Psoas muscle (tissue), 8 donors: ENCODE measurements at places on chromosomes 2 and 18. TPM values are rescaled to one million over a fixed set of nuclear protein-coding genes. Genes with fewer than 3 reads are reported as not detected.

- DNase-seq, result no peak
These were observed 115.1 kb downstream of the KCNJ3 start for GRCh38 chr2:154813636-154814035.

GRCh38 chr2:208265371-208265800 lies 669 bp upstream of the PIKFYVE start:
- peak; percentile 56 for DNase-seq

- DNase-seq, result no peak
These were observed 13.3 kb downstream of the CELF4 start for GRCh38 chr18:37552286-37552685.

DNA sequence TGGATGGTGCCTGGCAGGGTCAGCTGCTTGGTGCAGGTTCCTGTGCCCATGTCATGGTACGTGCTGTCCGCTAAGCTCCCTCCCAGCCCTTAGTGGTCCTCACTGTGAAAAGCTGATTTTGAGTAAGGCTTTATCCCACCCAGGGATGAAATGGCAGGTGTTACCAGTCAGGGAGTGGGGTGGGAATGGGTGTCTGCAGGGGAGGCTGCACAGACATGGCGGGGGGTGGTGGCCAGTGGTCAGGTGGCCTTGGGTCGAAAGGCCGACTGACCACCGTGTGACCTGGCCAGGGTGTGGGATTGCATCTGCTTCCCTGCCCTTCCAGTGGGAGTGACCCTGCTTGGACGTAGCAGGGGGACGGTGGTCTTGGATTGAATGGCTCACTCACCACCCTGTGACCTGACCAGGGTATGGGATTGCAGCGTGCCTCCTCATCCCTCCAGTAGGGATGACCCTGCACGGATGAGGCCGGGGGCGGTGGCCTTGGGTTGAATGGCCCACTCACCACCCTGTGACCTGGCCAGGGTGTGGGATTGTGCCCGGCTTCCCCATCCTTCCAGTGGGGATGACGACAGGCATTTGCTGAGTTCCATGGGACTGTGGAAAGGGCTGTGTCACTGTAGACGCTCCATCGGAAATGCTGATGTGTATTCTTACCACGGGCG lies 29.8 kb downstream of the AGAP1 start:
- DNase-seq, result no peak

GRCh38 chr2:23791030-23791429 lies 135.9 kb downstream of the ATAD2B start:
- DNase-seq, result no peak

DNA sequence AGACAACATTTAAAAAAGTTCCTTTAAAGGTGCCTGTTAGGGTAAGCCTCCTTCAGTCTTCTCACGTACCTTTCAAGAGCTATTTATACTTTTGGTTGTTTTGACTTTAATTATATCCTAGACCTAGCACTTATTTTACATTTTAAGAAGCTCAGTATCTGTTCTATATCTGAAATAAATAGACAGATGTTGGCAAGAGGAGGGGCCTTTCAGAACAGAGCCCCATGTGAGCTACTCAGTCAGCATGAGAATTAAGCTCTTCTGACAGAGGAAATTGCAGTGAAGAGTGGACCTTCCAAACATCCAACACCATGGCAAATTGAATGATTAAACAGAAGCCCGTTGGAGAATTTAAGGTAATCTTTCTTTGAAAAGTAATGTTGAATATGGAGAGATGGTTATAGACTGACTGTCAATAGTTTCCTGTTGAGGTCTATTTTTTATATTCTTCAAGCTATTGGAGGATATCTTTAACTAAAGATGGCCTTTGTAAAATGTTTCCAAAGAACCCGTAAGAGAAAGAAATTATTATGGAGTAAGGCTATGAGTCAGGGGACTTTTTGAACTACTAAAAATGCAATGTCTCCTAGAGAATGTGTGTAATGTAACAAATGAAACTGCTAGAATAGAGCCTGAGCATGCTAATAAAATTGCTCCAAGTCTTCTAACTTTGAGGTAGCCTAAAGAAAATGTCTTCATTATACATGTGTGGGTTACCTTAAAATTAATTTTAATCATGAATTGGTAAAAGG lies 17.3 kb downstream of the NYAP2 start:
- no peak for DNase-seq

GRCh38 chr18:73626859-73627258 lies 520.8 kb downstream of the FBXO15 start:
- no peak for DNase-seq

DNA sequence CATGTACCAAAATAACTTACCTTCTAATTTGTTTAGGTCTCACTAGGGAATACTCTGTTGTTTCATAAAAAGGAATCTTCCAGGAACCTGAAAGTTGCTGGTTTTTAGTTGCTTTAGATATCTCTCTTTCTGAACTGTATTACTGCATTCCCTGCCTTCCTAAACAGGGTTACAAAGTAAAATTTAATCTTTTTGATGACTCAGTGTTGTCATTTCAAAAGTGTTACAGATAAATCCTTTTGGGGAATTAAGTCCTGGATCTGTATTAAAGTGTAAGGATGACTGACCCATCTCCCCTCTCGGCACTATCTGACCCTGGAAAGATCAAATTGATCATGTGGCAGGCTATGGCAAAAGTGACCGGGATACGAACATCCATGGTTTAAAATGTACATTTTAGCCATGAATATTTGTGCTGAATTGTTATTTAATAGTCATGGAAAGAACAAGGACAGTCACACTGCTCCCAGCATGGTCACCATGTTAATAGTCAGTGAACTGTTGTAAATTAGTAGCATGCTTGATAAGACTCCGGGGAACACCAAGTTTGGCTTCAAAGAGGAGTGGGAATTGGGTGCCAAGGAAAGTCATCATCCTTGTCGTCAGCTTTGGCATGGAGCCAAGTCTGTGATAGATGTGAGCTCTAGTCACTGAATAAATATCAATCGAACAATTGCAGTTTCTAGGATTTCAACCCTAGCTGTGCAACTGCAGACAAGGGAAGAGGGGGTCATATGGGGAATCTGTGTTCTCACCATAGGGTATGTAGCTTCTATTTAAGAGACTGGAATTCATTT lies 4.2 kb downstream of the PLEKHA3 start:
- no peak for DNase-seq

DNA sequence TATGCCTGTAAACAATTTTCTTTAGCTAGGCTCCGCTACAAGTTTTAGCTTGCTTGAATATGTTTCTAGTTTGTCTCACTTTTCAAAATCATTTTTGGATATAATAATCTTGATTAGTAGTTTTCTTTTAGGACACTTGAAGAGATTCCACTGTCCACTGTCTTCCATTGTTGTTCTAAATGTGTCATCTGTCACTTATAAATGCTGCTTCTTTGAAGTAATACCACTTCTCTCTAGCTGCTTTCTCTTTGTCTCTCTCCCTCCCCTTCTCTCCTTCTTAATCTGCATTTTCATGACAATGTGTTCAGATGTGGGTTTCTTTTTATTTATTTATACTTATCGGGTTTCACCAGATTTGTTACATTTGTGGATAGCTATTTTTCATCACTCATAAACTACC lies 73.7 kb upstream of the DPP10 start:
- no peak for DNase-seq

- DNase-seq, result no peak
These were observed 657.2 kb downstream of the IRS1 start for GRCh38 chr2:226142463-226142862.

DNA sequence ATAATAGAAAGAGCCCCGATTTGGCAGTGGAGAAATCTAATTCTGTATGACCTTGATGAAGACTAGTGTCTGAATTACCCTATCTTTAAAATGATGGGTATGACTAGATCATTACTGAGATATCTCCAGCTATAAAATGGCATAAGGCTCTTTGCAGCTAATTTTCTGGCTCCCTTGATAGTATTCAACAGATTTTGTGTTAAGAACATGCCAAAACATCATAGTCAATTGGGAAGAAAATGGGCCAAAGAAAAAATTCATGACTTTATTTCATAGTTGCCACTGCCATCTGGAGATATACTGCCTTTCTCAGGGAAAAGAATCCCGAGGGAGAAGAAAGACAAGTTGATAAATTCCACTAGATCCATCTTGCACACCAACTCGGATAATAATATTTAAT lies 1618.7 kb downstream of the LRP1B start:
- no peak for DNase-seq

DNA sequence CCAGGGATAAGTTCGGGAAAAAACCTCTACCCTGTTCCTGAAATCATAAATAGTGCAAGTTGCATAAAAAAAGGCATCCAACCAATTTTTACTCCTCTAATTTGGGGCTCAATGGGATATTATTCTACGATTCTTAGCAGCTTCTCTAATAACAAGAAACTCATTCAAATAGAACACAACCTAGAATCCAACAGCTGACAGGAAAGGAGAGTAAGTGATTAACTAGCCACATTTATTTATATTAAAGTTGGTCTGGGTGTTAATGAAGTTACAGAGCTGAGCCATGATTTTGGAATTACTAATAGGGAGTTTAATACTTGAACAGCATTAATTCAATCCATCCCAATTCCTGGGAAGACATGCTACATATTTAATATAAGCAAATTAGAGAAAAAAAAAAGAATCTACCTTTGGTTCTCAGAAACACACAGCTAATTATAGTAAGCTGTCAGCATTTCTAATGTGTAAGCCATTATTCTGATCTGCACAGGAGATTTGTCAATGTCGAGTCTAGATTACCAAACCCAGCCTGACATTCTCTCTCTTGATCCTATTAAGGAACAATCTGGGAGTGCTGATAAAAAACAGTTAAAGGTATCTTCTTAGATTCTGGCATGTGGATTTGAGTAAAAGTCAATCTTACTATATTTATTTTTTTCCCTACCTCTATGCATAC lies 267.7 kb downstream of the NBAS start:
- DNase-seq, result no peak

DNA sequence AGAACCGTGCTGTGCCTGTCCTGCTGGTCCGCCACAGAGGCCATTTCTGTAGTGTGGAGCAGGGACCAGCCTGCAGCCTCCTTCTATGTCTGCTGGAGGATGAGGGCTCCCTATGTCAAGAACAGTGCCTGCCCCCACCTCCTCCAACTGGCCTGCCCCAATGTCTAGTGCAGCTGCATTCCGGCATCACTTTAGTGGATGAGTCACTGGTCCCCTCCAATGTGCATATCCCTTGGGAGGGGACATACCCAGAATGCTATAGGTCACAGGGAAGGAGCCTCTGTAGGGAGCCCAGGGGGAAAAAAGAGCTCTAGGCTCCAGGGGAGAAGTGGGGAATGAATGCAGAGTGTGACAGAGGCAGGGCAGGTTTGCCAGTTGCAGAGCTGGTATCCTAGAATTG lies 219.6 kb downstream of the CELF4 start:
- DNase-seq, result no peak

- DNase-seq, result no peak
These were observed 249.8 kb downstream of the NBAS start for GRCh38 chr2:15311201-15311907.

DNA sequence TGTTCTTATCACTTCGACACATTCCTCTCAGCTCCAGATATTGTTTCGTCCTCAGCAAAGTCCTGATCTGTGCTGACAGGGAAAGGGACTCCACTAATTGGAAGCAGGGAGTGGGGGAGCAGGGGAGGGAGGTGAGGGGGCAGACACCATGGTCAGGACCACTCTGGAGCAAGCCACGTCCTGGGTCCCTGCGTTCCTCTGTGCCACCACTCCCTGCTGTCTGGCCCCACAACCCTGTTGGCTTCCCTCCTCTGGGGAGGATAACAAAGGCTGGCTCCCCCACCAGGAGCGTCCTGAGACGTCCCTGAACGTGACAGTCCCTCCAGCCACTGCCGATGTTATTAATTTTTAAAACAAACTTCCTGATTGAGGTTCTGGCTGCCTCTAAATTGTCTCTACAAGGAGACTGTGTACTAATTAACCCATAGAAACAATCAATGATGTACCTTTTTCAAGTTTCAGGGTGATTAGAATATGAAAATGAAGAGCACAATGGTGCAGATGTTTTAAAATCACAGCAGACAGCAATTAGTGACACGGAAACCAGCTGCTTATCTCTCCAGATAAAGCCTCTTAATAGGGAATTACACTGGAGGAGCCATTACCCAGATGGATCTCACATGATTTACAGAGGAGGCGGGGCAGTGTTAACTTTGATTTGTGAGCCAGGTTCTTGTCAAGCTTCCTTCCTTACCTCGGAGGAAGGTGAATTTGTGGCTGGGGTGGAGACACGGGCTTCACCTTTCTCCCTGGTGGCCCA lies 257.5 kb downstream of the SETBP1 start:
- DNase-seq, result no peak

DNA sequence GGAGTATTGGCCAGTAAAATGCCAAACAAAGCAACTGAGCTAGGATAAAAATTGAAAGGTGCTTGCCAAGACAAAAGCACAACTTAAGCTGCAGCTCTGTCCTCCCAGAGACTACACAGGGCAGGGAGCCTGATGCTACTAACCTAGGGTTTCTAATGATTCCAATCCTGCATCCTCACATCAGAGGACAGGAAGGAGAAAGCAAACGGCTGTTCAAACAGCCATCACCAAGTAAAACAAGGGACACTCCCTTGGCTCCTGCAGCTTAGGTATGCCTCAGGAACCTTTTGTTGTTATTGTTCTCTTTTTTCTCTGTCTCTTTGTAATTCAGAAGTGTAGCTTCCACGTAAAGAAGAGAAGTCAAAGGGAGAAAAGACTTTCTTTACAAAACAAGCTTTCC lies 99.5 kb downstream of the TCF4 start:
- no peak for DNase-seq

GRCh38 chr2:69482471-69482870 lies 45.2 kb upstream of the NFU1 start:
- DNase-seq, result no peak

- DNase-seq, result peak; percentile 34
These were observed 1.5 kb downstream of the KIF1A start for GRCh38 chr2:240818293-240819125.

DNA sequence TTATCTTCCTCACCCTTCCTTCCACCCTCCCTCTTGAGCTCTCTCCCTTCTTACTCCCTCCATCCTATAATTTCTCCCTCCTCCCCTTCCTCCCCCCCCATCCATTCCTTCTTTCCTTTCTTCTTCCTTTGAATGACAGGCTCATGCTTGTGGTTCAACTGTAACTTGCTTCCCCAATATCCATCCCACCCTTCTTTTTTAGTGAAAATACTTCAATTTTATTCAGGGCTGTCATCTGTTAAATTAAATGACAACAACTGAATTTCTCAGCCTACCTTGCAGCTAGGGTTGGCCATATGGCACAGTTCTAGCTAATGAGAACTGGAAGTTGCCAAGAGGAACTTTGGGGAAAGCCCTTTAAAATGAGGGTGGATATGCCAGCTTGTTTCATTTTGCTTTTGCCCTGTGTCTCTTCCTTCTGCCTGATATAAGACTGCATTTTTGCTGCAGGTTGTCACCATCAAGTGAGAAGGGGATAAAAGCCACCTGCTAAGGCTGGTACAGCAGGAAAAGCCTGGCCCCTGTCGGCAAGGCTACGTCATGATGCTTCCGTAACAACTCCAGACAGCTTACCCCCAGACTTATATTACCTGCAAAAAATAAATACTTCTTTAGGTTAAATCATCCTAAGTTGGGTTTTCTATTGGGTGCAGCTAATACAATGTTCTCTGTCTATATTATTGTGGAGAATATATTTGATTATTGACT lies 121.8 kb downstream of the NXPH2 start:
- no peak for DNase-seq

GRCh38 chr2:138245310-138245709 lies 256.3 kb upstream of the SPOPL start:
- no peak for DNase-seq

- peak; percentile 39 for DNase-seq
These were observed 123.2 kb downstream of the SMAD7 start for GRCh38 chr18:48827291-48828193.

GRCh38 chr2:56018267-56018666 lies 94.7 kb upstream of the EFEMP1 start:
- DNase-seq, result no peak

RBM45 gene
- polyA plus RNA-seq, result 9.5 TPM

CD28 gene
- polyA plus RNA-seq, result 0.09 TPM

SERPINB4 gene
- polyA plus RNA-seq, result not detected

MBD5 gene
- polyA plus RNA-seq, result 3.2 TPM

AFG3L2 gene
- polyA plus RNA-seq, result 90.7 TPM

PUS10 gene
- 2.9 TPM for polyA plus RNA-seq

PLGLB1 gene
- polyA plus RNA-seq, result 0.35 TPM
